ENCODE measurements at places on chromosomes 7 and 10.

GRCh38 chr10:61795551-61795950 is 105.9 kb upstream of the ARID5B start:
- DNase-seq = no peak

DNA sequence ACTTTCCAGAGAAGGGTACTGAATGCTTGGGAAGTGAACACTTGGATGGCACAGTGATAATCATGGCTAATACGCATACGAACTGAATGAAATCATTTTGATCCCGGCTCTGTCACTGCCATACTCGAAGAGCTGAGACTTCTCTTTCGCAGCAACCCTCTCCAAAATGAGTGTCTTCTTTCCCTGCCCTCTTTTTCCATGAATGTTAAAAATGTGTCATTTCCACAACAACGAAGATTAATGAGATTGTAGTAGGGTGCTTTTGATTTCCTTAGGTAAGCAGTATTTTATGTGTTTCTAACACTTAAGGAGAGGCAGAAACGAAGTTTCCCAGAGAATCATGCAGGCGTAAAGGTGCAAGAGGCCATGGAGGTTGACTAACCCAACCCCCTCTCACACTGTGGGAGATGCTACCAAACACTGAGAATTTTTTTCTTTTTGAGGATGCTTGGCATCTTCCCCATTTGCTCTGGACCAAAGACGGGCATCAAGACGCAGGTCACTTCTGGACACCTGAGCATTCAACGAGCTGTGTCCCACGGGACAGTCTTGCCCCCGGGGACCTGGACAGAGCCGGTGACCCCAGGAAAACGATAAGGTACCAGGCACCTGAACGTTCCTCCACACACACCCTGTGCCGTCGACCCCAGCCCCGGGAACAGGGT is 823 bp downstream of the COPG2 start:
- peak; percentile 10 for DNase-seq

GRCh38 chr7:35998481-35998880 is 154.6 kb upstream of the EEPD1 start:
- no peak for DNase-seq

- no peak for DNase-seq
Observed at GRCh38 chr10:117900280-117900679, 146.5 kb downstream of the RAB11FIP2 start.

DNA sequence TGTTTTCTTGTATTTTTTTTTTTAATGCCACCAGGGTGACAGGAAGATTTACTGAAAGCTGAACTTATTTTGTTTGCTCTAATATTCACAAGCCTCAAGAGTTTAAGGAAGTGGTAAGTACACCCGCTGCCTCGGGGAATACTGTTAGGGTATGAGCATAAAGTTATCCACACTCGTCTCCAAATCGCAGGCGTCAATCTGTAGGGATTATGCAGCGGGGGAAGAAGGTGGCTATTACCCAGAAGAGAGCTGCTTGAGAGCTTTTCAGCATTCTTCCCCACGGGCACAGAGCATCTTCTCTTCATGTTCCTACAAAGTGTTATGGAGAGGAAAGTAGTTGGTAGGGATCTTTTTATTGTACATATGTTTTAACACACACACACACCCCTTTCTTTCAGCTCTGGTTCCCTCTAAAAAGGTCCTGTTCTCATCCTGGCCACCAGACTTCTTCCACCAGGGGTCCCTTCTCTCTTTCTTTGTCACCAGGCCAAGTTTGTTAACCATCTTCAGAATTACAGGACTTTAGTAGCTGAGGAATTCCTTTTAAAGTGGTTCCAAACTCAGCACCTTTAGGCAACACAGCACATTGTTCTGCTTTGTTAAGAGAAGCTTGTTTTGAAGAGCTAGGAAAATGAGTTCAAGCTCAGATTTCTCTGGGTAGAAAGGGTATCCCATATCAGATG is 411.6 kb upstream of the GALNT17 start:
- no peak for DNase-seq

DNA sequence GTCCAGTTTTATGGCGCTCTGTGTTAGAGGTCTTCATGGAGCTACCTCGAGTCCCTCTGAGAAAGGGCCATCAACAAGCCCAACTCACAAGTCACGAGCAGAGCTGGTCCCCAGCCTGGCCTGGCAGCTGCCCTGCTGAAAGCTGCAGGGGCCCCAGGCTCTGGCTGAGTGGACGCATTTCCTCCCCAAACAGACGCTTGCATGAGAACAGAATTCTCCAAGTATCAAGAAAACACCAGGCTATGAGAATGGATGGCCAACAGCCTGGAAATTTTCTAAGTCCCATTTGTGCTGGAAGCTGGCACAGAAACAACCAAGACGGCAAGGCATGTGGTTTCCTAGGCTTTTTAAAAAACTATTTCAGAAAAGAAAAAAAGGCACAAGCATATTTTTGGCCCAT is 114.8 kb downstream of the FAM53B start:
- DNase-seq = no peak

- DNase-seq = no peak
Observed at GRCh38 chr7:158396982-158397862, 190.4 kb downstream of the PTPRN2 start.
